Hepatocyte (in vitro differentiated cells): ENCODE measurements at places on chromosomes 4 and X.

GRCh38 chr4:22389240-22389870 is 126.5 kb downstream of the ADGRA3 start:
- DNase-seq = peak; percentile 83

GRCh38 chrX:115898382-115899001 is 272.1 kb upstream of the AGTR2 start:
- no peak for DNase-seq

GRCh38 chrX:153731117-153731844 is 6.6 kb downstream of the ABCD1 start:
- no peak for DNase-seq

DNA sequence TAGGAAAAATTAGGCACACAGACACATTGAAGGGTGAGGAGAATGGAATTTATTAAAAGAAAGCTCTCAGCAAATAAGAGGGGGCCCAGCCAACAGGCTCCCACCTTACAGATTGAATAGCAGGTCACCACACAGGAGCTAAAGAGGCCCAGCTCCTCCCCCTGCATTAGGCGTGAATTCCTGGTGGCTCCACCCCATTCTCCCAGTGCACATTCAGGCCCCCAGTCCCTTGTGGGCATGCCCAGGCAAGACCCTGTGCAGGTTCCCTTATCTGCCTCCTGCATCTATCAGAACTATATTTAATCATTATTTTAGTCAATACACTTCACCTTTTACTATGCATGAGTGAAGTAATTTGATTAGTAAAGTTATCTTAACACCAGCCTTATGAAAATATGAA is 856.3 kb upstream of the NDST4 start:
- DNase-seq = no peak

DNA sequence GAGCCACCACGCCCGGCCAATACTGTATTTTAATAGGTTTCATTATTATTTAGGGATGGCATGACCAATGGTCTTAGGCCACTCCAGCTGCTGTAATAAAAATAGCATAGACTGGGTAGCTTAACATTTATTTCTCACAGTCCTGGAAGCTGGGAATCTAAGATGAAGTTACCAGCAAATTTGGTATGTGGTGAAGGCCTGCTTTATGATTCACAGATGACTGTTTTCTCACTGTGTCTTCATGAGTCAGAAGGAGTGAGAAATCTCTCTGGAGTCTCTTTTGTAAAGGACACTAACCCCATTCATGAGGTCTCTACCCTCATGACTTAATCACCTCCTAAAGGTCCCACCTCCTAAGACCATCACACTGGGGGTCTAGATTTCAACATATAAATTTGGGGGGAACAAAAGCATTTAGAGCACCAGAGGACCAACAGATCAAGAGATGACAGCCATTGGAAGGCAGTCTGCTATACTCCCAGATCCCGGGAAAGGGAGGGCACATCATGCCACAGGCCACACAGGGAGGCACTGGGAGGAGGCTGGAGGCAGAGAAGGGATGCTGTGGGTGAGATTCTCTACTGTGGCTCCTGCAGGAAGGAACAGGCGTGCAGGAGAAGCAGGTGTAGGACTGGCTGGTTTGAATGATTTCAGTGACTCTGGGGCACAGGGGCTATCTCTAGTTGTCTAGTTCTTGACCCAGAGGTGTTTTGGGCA is 335.8 kb upstream of the SFRP2 start:
- no peak for DNase-seq

DNA sequence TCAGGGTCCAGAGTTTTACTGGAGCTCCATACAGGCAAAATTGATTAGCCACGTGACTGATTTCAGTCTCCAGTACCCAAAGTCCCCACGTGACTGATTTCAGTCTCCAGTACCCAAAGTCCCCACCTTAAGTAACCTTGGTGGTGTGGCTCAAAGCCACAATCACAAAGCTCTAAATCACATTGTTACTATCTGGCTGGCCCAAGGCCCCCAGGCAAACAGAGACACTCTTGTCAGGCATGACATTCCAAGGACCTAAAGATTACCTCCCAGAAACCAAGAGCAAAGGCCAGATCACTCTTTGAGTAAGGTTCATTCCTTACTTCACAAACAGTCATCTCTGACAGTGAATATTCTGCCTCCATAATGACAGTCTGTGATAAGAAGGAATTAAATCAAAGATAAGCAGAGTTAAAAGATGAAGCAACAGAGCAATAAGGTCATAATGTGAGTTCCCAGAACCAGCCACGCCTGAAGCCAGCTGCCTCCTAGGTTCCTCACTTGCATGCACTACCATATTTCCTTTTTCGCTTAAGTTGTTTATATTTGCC is 78.5 kb downstream of the ANXA3 start:
- DNase-seq = peak; percentile 63

GRCh38 chr4:7987148-7987989 is 47.7 kb upstream of the AFAP1 start:
- peak; percentile 88 for DNase-seq

DNA sequence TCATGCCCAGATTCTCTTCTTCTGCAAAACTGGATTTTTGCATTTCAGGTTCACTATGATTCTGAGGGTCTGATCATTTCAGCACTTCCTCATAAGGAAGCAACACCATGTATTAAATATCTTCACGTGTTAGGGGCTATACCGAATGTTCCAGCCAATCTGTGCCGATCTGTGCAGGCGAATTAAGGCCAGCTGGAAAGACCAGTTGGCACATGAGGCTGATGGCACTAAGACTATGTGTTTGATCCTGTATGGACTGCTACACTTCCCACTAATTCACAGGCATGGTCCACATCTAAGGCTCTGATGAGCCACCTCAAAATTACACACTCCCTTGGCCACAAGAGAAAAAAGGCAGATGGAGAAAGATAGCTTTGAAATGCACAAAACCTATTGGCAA is 28.8 kb downstream of the KDR start:
- DNase-seq = no peak

DNA sequence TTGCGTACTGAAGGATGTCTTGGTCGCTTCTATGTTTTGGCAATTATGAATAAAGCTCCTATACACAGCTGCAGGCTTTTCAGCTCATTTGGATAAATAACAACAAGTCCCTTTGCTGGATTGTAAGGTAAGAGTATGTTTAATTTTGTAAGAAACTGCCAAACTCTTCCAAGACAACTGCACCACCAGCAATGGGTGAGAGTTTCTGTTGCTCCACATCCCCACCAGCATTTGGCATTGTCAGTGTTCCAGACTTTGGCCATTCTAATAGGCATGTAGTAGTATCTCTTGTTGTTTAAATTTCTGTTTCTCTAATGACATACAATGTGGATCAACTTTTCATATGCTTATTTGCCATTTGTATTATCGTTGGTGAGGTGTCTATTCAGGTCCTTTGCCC is 44.3 kb downstream of the FNIP2 start:
- no peak for DNase-seq

GRCh38 chr4:127484117-127484516 is 148.6 kb upstream of the INTU start:
- DNase-seq = no peak

GRCh38 chr4:8773124-8773931 is 98.3 kb downstream of the HMX1 start:
- no peak for DNase-seq

- DNase-seq = no peak
Measured at GRCh38 chrX:121761845-121762244, 714.4 kb downstream of the GLUD2 start.

DNA sequence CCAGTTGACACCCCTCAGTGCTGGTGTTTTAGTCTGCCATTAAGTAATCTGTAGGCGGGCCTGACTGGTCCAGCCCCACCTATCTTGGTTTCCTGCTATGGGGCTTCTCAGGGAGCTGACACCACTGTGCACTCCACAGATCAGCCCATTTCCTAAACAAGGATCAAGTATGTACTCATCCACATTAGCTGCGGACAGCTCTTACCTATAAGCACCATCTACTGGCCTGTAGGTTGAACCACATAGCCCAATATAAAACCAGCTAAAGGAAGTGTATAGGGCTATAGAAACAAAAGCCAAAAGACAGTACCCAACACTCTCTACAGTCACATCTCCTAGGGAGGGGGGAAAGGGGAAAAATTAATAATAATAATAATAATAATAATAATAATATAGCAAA is 353.5 kb upstream of the CXorf51B start:
- DNase-seq = no peak

- no peak for DNase-seq
Measured at GRCh38 chr4:170497112-170497511, 407.4 kb upstream of the AADAT start.

- no peak for DNase-seq
Measured at GRCh38 chr4:83266689-83267088, 17.9 kb downstream of the COQ2 start.

- no peak for DNase-seq
Measured at GRCh38 chr4:74006009-74006476, 7.6 kb upstream of the CXCL5 start.

DNA sequence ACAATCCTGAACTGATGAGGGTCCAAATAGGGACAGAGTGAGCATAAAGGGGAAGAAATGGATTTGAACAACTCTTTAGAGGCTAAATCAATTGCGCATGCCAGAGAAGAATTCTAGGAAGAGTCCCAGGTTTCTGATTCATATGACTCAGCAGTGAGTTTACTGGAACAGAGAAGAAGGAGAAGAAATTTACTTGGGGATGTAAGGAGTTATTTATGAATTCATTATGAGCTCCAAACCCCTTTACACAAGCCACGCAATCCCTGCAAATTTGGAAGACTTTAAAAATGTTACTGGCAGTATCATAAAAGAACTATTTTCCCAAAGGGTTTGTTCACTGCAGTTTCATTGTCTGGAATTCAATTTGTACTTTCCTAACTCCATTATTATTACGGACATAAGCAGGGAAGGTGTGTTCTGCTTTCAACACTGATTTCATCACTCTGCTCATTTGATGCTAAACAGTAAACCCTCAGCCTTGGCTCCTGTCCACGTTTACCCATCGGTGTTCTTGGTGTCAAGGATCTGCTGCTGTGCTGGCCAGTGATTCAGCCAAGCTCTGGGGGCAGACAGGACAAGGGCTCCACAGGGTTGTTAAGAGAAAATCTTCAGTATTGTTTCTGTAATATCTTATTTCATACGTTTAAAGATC is 273.7 kb downstream of the HNRNPD start:
- peak; percentile 13 for DNase-seq

DNA sequence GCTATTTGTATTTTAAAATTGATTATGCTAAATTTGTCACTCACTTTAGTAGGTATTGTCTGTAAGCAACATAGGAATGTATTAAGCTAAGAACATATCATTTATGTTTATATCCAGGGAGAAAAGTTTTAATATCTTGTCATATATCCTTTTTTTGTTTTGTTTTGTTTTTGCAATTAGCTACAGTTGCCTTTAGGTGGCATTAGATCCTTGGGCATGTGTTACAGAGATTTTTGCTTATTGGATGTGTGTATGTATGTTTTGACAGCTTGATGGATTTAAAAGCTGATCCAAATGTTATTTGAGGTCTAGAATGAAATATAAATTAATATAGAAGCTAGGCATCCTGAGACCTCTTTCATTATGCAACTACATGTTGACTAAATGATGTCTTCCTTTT is 36.1 kb upstream of the OTUD4 start:
- no peak for DNase-seq

- DNase-seq = peak; percentile 35
Measured at GRCh38 chrX:53223955-53224859, 800 bp downstream of the KDM5C start.

GRCh38 chr4:98608356-98608755 is 50.1 kb downstream of the TSPAN5 start:
- DNase-seq = no peak

DNA sequence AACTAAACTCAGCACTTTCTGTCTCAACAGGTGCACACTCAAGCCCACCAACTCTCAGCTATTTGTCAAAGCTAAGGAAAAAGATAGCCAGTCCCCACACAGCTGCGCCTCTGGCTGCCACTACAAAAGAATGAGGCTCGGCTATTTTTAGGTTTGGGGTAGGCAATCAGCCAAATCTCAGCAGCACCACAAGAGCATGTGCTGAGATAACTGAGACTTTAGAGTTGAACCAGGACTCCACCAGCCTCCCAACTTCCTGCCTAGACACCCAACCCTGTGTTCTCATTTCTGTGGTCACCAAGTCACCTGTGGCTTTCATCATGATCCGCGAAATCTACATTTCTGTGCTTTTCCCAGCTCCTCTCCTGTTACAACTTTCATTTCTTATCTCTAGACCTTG is 28.0 kb downstream of the DMD start:
- peak; percentile 15 for DNase-seq

GRCh38 chr4:173936861-173937260 is 346.6 kb downstream of the FBXO8 start:
- DNase-seq = no peak

DNA sequence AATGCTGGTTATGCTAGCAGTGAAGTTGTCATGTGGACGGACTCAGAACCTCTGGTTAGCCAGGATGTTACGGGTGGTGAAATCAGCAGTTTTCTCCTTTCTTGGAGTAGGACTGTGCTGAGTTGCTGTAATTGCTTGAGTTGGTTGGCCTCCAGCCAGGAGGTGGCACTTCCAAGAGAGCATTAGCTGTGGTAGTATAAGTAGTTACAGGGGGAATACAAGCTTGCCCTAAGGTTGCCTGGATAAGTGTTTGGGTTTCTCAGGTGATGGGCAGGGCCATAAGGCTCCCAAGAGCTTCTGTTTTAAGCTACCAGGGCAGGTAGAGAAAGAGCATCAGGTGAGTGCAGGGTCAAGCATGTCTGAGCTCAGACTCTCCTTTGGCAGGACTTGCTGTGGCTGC is 103.0 kb downstream of the ZNF518B start:
- DNase-seq = no peak

DNA sequence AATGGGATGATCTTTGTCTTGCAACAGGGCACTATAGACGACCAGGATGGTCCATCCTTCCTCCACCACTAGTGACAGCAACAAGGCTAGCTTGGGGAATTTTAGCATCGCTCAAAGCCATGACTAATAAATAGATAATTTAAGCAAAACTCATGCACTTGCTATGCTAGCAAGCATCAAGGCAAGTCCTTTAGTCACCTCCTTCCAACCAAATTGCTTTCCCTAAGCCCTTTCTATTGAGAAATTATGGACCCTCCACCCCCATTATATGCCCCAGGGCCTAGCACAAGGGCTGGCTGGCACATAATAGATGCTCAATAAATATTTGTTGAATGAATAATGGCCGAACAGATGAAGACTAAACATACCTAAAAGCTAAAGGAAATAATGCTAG is 28.6 kb downstream of the SLC16A2 start:
- no peak for DNase-seq

GRCh38 chr4:149264093-149264733 is 551.4 kb downstream of the IQCM start:
- peak; percentile 55 for DNase-seq

- no peak for DNase-seq
Measured at GRCh38 chrX:96771486-96771885, 86.8 kb downstream of the DIAPH2 start.

DNA sequence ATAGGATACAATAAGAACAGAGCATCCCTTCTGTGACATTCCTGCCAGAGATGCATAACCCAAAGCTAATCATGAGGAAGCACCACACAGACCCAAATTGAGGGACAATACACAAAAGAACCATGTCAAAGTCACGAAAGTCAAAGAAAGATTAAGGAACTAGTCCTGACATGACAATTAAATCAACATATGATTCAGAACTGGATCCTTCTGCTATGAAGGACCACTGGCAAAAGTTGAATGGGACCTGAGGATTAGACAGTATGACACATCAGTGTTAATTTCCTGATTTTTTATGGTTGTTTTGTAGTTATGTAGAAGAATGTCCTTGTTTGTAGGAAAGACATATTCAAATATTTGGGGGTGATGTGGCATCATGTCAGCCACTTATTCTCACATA is 13.9 kb downstream of the ACOT9 start:
- DNase-seq = no peak

GRCh38 chr4:39616651-39617050 is 22.0 kb downstream of the SMIM14 start:
- no peak for DNase-seq
